Right renal cortex interstitium (tissue), 3 donors: ENCODE measurements at places on chromosomes 12 and 14.
A peak's percentile ranks its signal among the peaks of the same experiment; 100 is the strongest.

- DNase-seq: no peak
These were observed 2.6 kb downstream of the RTL1 start for GRCh38 chr14:100900837-100901390.

- no peak for DNase-seq
These were observed 244.3 kb upstream of the RTL1 start for GRCh38 chr14:101147848-101148247.

GRCh38 chr12:83106873-83107272 is 420.2 kb downstream of the TMTC2 start:
- no peak for DNase-seq

GRCh38 chr12:4379405-4379804 is at the start of gene FGF23:
FGF23 (minus strand) TSS chr12:4379712; CDS start chr12:4379582, 130 bp downstream.
- DNase-seq: peak; percentile 30

DNA sequence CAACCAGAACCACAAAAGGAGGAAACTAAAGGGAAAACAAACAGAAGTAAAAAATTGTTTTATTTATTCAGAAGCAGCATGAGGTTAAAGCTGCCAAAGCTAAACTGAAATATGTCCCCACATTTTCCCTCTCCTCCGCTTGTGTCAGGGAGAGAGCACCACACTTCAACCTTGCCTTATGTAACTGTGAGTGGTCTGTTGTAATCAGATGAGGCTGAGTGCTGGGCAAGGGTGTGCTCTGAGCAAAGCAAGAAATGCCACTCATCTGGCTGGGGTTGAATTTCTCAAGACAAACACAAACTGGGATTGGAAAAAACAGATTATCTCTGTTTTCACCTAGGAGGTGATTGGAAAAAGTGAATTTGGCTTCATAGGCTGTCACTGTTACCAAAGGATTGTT is 12.2 kb downstream of the CAPZA3 start:
- DNase-seq: no peak
